ENCODE measurements at places on chromosomes 12 and 14.

- DNase-seq = no peak
Observed at GRCh38 chr14:53778263-53778662, 178.4 kb downstream of the BMP4 start.

GRCh38 chr12:95605875-95606274 lies 54.6 kb upstream of the USP44 start:
- DNase-seq = no peak

GRCh38 chr12:57896434-57897201 lies 44.7 kb upstream of the ATP23 start:
- DNase-seq = no peak

DNA sequence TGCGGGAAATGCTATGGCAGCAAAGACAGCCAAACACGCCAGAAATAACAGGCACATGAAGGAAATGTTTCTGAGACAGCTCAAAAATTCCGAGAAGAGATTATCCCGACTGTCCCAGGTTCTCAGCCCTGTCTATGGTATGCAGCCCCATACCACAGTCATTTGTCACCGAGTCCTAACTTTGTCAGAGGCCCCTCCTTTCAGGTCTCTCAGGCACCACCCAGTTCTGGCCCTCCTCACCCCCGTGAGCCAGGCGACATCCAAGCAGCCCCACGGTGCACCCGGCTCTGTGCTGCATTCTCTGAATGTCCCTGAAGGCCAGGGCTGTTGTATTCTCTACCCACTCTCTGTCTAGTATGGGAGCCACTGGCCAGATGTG lies 24.0 kb downstream of the SSH1 start:
- no peak for DNase-seq

DNA sequence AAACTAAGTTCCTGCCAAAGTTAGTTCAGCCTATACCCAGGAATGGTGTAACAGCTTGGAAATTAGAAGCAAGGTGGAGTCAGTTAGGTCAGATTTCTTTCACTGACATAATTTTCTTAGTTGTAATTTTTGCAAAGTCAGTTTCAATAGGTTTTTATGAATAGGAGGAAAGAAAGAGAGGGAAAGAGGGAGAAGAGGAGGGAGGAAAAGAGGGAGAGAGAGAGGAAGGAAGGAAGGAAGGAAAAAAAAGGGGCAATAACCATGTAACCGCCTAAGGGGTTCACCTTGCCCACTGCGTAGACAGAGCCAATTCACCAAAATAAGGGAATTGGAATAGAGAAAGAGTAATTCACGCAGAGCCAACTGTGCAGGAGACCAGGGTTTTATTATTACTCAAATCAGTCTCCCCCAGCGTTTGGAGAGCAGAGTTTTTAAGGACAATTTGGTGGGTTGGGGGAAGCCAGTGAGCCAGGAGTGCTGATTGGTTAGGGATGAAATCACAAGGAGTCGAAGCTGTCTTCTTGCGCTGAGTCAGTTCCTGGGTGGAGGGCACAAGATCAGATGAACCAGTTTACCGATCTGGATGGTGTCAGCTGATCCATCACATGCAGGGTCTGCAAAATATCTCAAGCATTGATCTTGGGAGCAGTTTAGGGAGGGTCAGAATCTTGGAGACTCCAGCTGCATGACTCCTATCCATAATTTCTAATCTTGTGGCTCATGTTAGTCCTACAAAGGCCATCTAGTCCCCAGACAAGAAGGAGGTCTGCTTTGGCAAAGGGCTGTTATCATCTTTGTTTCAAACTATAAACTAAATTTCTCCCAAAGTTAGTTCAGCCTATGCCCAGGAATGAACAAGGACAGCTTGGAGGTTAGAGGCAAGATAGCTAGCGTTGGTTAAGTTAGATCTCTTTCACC lies 126.0 kb upstream of the AMIGO2 start:
- no peak for DNase-seq

- no peak for DNase-seq
Observed at GRCh38 chr14:90194706-90195105, 61.6 kb upstream of the PSMC1 start.

- no peak for DNase-seq
Observed at GRCh38 chr12:115357681-115358080, 673.7 kb upstream of the TBX3 start.

DNA sequence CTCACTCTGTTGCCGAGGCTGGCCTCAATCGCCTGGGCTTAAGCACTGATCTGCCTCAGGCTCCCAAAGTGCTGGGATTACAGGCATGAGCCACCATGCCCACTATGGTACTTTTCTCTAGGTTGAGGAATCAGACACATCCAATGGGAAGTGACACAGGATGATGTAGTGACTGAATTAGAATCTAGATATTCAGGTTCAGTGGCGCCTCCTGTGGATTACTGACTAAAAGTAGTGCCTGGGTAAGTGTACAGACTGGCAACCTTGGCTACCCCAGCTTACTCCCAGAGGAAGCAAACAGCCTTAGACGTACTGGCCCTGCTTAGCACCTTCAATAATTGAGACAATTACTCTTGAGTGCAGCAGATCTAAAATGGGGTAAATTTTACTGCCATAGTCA lies 22.8 kb downstream of the GALNT8 start:
- no peak for DNase-seq

DNA sequence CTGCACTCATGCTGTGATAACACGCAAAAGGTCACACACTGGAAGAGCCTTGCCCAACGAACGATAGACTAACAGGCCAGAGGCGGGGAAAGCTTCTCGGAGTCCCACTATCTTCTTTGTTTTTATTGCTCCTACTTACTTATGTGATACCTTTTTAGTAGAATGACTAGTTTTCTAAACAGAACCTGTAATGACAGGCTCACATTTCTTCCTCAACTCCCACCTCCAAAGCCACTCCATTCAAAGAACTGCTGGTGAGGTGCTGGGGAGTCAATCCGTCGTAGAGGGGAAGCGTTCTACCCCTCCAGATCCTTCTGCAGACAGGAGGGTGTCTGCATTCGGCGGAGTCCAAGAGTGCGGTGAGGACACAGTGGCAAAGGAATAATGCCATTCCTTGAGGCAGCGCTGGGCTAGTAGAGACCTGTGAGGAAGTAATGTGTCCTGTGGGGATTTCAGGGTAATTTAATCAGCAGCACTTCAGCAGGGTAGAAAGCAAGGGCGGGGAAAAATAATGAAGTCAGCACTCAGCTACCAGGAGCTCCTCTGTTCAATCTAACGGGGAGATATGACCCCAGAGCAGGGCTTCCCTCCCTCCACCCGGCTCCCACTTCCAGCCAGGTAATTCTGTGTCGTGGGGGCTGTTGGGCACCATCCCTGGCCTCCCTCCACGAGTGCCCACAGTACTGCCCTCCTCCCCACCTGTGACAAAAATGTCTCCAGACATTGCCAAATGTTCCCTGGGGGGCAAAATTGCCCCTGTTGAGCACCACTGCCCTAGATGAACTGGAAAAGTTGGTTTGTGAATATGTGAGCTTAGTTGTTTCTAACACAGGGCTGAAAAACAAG lies 25.2 kb downstream of the SPRING1 start:
- DNase-seq = no peak

- no peak for DNase-seq
Observed at GRCh38 chr14:77032491-77032843, 4.0 kb upstream of the IRF2BPL start.

DNA sequence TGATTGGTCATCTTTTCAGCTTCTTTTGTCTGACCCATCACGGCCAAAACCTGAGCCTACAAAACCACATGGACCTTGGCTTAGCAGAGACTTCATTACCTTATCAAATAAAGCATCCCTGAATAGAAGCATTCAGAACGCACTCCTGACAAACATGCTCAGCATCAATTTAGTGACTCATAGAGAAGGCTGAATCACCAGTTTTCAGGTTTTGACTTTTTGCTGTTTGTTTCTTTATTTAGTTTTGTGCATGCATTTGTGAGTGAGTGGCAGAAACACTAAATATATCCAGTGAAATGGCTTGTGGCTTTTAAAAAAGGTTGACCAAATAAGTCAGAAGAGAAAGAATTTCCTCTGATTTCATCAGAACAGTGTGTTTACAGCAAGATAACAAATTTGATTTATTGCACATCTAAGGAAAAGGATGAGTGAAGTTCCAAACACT lies 19.0 kb upstream of the OVCH1 start:
- DNase-seq = no peak

DNA sequence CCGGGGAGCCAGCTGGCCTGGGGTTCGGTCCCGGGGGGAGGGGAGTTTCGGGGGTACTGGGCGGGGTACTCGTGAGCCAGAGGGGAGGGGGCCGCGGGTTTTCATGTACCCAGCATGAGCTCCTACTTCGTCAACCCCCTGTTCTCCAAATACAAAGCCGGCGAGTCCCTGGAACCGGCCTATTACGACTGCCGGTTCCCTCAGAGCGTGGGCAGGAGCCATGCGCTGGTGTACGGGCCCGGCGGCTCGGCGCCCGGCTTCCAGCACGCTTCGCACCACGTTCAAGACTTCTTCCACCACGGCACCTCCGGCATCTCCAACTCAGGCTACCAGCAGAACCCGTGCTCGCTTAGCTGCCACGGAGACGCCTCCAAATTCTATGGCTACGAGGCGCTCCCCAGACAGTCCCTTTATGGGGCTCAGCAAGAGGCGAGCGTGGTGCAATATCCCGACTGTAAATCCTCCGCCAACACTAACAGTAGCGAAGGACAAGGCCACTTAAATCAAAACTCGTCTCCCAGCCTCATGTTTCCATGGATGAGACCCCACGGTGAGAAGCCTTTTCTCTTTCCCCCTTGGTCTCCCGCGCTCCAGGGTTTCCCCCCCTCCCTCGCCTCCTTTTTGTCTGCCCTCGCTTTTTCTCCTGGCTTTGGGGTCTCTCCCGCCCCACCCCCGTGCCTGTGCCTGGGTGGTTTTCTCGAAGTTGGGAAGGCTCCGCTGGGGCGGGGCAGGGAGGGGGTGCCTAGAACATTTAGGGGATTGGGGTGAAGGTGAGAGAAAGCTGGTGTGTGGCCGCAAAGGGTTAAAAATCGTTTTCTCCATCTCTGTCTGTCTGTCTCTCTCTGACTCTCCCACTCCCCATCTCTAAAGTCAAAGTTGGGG lies 627 bp downstream of the HOXC8 start:
- DNase-seq = no peak

GRCh38 chr12:120762086-120762485 lies 36.5 kb downstream of the ACADS start:
- no peak for DNase-seq

- no peak for DNase-seq
Observed at GRCh38 chr12:97292588-97292987, 170.0 kb upstream of the RMST start.

- no peak for DNase-seq
Observed at GRCh38 chr14:103404920-103405319, 19.7 kb downstream of the MARK3 start.

DNA sequence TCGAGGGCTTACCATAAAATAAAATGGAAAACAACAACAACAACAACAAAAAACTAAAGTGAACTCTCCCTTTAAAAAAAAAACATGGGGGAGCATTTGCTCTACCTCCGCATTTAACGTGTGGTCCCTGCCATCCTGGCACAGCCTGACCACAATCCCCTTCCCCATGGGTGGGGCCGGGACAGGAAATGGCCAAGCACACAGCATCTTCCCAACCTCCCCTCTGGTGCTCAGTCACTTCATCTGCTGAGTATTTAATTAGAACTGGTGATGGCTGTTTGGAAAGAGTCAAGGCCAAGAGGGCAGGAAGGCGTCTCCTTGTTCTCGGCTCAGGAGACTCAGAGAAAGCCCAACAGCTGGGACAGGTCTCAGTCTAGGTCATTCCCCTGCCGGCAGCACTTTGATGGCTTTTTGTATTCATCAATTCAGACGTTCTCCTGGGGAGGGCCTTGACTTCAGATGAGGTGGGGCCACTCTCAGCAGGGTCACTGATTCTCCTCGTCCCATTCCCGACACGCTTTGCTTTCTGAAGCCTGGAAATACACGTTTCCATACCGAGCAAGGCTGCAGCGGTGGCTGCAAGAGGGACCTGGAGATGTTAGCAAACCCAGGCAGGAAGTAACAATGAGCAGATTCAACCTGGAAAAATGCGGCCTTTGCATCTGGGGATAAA lies 44.4 kb downstream of the ANO2 start:
- no peak for DNase-seq
